ENCODE measurements at places on chromosomes 6 and 20. TPM values are rescaled to one million over a fixed set of nuclear protein-coding genes. Genes with fewer than 3 reads are reported as not detected.

MTRF1L gene
- 17.3 TPM for total RNA-seq

SCRT2 gene
- not detected for total RNA-seq

ERVFRD-1 gene
- not detected for total RNA-seq

TSPO2 gene
- not detected for total RNA-seq

FILIP1 gene
- 0.66 TPM for total RNA-seq

TMEM244 gene
- not detected for total RNA-seq

TOMM34 gene
- total RNA-seq: 43.6 TPM

RSPO4 gene
- total RNA-seq: 4.6 TPM

MYB gene
- 1.5 TPM for total RNA-seq

ADGRF5 gene
- not detected for total RNA-seq

KIAA0408 gene
- 0.84 TPM for total RNA-seq

HLA-DRB5 gene
- 1.5 TPM for total RNA-seq

ETV7 gene
- 0.42 TPM for total RNA-seq

MCHR2 gene
- not detected for total RNA-seq

GRCh38 chr6:79614326-79615305 lies 16.5 kb upstream of the SH3BGRL2 start:
- H3K36me3 ChIP-seq: no peaks in the 10 kb centered on the region
- no peak overlapping the region for H3K27ac ChIP-seq
- no peaks in the 10 kb centered on the region for H3K27me3 ChIP-seq

DNA sequence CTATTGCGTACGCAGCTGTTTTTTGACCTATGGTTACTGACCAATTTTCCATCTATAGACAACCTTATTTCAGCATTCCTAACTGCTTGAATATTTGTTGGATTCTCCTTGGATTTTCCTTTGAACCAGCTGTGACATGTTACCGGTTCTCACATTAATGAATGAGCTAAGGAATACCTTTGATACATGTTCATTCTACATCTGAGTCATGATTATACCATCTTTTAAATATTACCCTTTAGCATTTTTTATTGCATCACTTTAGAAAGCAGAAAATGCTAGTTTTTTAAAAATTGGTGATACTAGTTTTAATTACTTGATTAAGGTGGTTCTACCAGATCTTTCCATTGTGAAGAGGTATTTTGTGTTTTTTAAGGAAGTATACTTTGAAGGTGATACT lies 1.9 kb upstream of the IGF2R start:
- H3K36me3 ChIP-seq: peaks cover 5% of the 10 kb centered on the region
- no peak overlapping the region for H3K4me3 ChIP-seq
- no peak for DNase-seq
- H3K27ac ChIP-seq: no peak overlapping the region
- H3K27me3 ChIP-seq: peaks cover 50% of the 10 kb centered on the region

GRCh38 chr6:125955973-125956372 lies 597 bp upstream of the HINT3 start:
- no peak overlapping the region for H3K27ac ChIP-seq
- no peaks in the 10 kb centered on the region for H3K36me3 ChIP-seq
- no peak for DNase-seq
- no peaks in the 10 kb centered on the region for H3K4me1 ChIP-seq

DNA sequence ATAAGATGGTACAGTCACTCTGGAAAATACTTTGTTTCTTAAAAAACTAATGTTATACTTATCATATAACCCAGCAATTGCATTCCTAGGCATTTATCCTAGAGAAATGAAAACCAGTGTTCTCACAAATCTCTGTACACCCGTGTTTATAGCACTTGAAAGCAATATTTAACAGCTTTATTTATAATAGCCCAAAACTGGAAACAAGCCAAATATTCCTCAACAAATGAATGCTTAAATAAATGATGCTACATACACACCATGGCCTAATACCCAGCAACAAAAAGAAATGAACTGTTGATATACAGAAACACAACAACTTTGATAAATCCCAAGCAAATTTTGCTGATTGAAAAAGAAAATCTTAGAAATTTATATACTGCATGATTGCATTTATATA lies 51.3 kb downstream of the GFRA4 start:
- H3K4me3 ChIP-seq: no peak overlapping the region
- DNase-seq: no peak
- no peaks in the 10 kb centered on the region for H3K36me3 ChIP-seq

GRCh38 chr6:63529498-63529897 lies 42.8 kb upstream of the LOC128125822 start:
- DNase-seq: no peak
- peaks cover 94% of the 10 kb centered on the region for H3K27me3 ChIP-seq
- H3K4me1 ChIP-seq: no peaks in the 10 kb centered on the region
- no peak overlapping the region for H3K27ac ChIP-seq
- H3K36me3 ChIP-seq: no peaks in the 10 kb centered on the region
- no peak overlapping the region for H3K4me3 ChIP-seq

DNA sequence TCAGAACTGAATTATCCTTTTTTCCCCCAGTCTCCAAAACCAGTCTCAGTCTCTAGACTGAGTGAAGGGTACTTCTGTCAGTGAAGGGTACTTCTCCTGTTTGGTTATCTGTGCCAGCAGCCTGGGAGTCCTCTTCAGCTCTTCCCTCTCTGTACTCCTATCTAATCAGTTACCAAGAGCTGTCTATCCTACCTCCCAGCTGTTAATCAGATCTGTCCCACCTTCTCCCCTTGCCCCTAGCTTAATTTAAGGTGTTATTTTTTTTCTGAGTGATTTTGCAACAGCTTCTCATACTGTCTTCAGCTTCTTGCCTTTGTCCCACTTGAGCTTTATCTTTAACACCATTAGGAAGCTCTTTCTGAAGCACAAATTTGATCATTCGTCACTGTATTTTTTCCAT lies 491.9 kb upstream of the SOX4 start:
- peaks cover 37% of the 10 kb centered on the region for H3K4me1 ChIP-seq
- H3K36me3 ChIP-seq: no peaks in the 10 kb centered on the region

GRCh38 chr6:111804627-111805235 lies 68.5 kb downstream of the FYN start:
- no peaks in the 10 kb centered on the region for H3K36me3 ChIP-seq
- no peak overlapping the region for H3K4me3 ChIP-seq
- no peak overlapping the region for H3K27ac ChIP-seq
- no peak for DNase-seq
- no peaks in the 10 kb centered on the region for H3K27me3 ChIP-seq
- peaks cover 2% of the 10 kb centered on the region for H3K4me1 ChIP-seq

DNA sequence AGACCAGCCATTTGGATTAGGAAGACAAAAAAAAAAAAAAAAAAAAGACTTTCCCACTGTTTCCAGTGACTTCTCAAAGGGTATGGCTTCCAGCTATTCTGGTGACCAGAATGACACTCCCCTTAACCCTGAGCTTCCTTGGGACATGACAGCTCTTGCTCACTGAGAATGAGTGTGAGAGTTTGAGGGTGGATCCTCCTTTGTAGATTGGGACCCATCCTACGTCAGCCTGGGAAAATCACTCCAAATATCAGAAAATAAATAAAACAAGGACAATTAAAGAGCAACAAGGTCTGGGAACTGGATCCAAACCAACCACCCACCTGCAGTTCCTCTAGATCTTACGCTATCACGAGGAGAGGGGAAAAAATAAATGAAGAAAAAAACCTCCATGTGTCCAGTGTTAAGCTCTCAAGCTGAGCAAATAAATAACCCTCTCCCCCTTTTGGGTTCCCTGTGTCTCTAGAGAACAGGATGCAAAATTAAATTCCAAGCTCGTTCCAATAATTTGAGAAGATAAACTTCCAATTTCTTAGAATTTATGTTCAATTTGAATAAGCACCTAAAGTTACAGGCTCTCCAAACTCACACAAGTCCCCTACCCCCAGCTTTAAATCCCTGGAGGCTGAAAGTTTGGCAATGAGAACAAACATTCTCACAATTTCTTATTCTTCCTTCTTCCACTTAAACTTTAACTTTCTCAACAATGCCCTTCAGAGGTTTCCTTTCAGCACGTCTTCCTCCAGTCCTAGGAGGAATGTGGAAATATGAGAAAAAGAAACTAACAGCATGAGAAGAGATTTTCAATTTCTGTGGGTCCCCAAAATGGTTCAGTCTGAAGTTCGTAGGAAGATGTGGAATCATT lies 170.2 kb downstream of the MTFR2 start:
- no peaks in the 10 kb centered on the region for H3K36me3 ChIP-seq
- H3K4me3 ChIP-seq: no peak overlapping the region
- no peaks in the 10 kb centered on the region for H3K27me3 ChIP-seq
- H3K4me1 ChIP-seq: no peaks in the 10 kb centered on the region
- no peak overlapping the region for H3K27ac ChIP-seq

DNA sequence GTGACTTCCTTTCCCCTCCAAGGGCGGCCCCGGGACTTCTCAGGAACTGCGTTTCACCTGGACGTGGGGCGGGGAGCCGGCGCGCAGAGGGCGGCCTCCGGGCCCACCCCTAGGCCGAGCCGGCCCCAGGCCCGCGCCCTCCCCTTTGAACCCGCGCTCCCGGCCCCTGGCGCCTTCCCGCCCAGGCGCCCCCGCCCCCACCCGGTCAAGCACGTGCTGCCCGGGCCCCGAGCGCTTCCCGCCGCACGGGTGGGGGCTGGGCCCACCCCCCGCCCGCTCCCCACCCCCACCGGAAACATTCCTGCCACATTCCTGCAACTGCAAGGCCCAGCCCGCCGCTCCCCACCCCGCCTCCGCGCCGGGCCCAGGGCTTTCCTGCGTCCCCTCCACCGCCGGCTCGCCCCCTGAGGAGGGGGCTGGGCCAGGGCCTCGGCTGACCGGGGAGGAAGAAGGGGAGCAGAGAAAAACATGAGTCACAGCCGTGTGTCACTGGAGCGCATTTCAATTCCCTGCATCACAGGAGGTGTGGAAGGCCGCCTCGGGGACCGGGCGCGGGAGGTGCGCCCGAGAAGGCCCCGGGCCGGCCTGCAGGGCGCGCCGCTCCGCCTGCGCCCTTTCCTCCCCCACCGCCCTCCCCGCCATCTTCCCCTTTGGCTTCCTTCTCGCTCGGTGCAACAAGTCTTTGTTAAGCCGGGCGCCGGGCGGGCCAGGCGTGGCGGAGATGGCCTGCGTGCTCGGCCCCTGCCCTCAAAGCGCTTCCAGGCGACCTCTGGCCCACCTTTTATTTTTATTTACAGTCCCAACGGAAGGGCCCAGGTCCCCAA lies 1.2 kb upstream of the HMGA1 start:
- no peaks in the 10 kb centered on the region for H3K27me3 ChIP-seq
- peaks cover 13% of the 10 kb centered on the region for H3K4me1 ChIP-seq
- DNase-seq: peak; percentile 98
- H3K36me3 ChIP-seq: peaks cover 19% of the 10 kb centered on the region
- H3K4me3 ChIP-seq: peak overlapping the region; percentile 80
- peak overlapping the region; percentile 97 for H3K27ac ChIP-seq

GRCh38 chr6:76702187-76702586 lies 629.7 kb upstream of the IMPG1 start:
- no peak overlapping the region for H3K27ac ChIP-seq
- H3K27me3 ChIP-seq: peaks cover 7% of the 10 kb centered on the region
- H3K4me3 ChIP-seq: no peak overlapping the region
- H3K36me3 ChIP-seq: no peaks in the 10 kb centered on the region
- H3K4me1 ChIP-seq: peaks cover 3% of the 10 kb centered on the region

GRCh38 chr20:43833511-43834395 lies 80.9 kb upstream of the TOX2 start:
- H3K4me1 ChIP-seq: no peaks in the 10 kb centered on the region
- H3K36me3 ChIP-seq: no peaks in the 10 kb centered on the region
- no peak overlapping the region for H3K4me3 ChIP-seq
- H3K27me3 ChIP-seq: no peaks in the 10 kb centered on the region

- no peak for DNase-seq
- H3K27ac ChIP-seq: no peak overlapping the region
- H3K4me1 ChIP-seq: peaks cover 12% of the 10 kb centered on the region
- peaks cover 34% of the 10 kb centered on the region for H3K36me3 ChIP-seq
- no peak overlapping the region for H3K4me3 ChIP-seq
- no peaks in the 10 kb centered on the region for H3K27me3 ChIP-seq
These were observed 156.5 kb downstream of the TMEM242 start for GRCh38 chr6:157166784-157167183.

DNA sequence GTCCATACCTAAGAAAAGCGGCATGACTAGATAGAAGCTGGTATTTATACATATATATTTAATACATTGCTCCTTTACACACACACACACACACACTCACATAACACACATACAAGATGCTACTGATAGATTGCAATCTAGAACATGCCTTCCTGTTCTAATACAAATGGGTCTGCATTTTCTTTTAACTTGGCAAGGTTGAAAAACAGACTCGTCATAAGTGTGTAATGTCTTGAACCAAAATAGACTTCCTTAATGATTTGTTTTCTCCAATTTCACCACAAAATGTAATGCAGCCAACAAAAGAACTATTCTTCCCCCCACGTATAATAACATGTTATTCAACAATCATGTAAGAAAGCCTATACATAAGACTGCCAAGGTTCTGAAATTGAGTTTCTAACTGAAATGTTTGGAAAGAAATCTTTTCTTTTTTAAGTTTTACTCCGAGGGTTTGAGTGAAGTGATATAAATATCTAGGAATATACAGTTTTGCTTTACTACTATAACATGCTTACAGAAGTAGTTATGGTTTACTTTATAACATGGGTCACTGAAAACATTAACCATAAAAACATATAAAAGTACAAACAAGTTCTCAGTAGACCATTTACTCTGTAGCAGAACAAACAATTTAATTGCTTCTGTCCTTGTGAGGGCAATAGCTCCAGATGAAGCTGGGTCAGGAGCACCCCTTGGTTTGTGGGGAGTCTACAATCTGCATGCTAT lies 207.5 kb downstream of the FOXC1 start:
- DNase-seq: no peak
- no peak overlapping the region for H3K4me3 ChIP-seq
- no peak overlapping the region for H3K27ac ChIP-seq
- H3K4me1 ChIP-seq: no peaks in the 10 kb centered on the region

DNA sequence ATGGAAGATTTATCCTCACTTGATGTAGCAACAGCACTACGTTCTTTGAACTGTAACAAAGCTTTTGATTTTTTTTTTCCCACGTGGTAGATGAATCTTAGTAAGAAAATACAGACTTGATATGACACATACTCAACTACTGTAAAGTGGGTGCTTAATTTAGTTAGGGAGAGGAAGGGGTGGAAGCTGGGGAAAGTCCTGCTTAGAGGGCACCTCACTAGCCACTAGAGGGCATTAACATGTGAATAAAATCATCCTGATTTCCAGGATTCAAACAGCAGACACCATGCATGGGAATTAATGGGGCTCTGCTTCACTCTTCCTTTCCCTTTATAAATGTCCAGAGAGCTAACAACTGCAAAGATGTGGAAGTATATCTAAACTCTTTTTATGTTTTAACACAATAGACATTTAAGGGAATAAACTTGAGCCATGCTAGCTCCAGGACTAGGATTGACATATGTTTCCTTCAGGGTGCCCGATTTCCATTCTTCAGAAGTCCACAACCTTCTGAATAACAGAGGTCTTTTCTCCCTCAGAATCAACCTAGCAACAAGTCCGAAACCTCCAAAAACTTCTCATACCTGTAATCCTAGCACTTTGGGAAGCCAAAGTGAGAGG lies 250.1 kb downstream of the ATXN1 start:
- H3K36me3 ChIP-seq: no peaks in the 10 kb centered on the region
- no peak for DNase-seq

- H3K4me1 ChIP-seq: no peaks in the 10 kb centered on the region
- no peaks in the 10 kb centered on the region for H3K27me3 ChIP-seq
These were observed 59.3 kb downstream of the HNF4A start for GRCh38 chr20:44414808-44415207.

Measured in endodermal cell (in vitro differentiated cells).